ENCODE measurements at places on chromosomes 5 and 9.
A peak's percentile ranks its signal among the peaks of the same experiment; 100 is the strongest.

- DNase-seq, result no peak
These were observed 18.8 kb upstream of the HSD17B3 start for GRCh38 chr9:96320749-96321280.

DNA sequence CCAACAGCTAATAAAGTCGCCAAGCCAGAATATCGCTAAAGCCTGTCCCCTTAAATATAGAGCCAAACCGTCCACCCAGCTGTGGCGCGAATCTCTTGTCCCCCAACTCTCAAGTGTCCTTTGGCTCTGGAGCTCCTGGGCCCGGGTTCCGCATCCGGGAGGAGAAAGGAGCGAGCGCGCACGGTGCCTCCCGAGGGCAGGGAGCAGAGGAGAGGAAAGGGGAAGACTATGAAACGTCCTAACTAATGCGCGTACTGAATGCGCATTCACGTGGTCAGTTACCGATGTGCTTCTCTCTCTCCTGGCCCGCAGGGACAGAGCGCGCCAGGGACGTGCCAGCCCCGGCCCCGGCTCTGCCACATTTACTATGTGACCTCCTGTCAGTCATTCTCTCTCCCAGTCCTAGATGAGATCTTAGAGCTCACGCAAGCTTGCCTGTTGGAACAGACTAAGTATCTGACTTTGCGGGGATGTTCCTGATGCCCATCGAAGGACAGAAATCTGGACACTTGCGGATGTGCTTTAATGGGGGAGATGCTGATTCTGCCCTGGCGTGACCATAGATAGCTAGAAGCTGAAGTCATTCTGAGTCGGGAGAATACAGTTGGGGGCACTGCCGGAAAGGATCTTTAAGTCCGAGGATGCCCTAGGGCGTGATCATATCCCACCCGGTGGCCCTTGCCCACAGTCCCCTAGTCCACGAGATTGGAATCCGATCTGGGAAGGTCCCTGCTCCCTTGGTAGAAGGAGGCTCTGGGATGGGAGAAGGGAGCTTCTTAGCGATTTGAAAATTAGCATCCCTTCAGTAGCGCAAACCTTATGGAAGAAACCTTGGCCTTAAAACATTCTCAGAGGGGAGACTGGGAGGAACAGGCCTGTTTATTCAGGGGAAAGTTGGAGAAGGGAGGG, 5.7 kb upstream of the EBF1 start:
- DNase-seq, result no peak

DNA sequence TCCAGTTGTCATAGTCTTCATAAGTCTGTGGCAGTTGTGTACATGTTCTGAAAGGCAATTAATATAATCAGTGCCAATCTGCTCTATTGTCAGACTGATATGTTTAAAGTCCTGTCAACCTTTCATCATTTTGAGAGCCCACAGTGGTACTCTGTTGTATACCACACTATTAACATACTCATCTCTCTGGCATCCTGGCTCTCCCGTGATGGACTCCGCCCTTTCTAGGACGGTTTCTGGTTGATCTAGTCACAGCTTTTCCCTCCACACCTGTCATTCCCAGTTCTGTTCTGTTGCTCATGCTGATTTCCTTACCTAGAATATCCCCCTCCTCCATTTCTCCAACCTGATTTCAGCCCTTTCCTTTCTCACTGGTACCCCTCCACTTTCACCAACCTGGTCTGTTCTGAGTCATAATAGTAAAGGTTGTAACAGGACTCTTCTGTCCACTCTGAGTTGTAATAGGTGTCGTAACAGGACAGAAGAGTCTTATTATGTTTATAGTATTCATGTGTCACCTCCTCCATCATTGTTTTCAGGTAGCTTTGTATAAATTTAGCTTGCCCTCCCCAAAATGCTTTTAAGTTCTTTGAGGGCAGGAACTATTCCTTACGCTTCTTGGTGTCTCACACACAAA, 4.1 kb downstream of the PTCD2 start:
- no peak for DNase-seq

DNA sequence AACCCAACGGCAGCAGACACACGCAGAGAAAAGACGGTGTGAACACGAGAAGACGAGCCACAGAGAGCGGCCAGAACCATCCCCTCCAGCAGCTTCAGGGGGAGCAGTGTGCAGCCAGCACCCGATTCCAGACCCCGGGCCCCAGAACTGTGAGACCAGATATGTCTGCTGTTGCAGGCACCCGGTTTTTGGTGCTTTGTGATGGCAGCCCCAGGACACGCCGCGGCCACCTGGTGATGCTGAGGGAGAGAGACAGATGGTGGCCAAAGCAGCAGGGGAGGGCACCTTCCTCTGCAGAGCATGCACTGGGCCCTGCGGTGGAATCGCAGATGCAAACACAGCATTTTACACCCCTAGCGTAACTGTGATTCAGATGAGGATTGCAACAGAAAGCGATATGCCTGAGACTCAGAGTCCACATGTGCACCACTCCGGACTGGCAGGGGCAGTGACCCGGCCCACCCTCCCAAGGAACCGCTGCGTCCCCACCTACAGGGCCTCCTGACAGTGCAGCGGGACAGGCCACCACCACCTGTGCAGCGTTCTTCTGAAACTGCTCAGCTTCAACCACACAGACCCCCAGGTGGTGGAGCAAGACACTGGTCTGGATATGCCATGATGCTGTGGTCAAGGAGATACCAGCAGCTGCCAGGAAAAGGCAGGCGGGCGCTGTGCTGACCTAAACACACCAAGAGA, 24.0 kb downstream of the ZDHHC11B start:
- DNase-seq, result no peak

GRCh38 chr9:127349483-127350113, 47.4 kb upstream of the SLC2A8 start:
- no peak for DNase-seq

DNA sequence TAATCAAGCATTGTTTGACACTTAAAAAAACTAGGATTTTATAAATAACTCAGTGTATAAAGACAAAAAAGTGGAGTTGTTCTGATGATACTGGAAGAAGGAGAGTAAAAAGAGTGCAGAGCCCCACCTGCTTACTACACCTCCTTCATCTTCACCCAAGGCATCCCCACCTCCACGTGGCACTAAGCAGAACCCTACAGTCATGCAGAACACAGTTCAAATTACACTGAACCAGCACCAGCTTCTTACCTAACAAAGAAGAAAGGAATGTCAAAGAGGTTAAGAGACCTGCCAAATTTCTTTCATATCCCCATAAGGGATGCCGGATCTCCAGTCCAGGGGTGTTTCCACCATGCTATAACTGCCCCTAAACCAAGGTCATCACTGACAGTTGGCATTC, 55.5 kb downstream of the PDE4D start:
- no peak for DNase-seq

DNA sequence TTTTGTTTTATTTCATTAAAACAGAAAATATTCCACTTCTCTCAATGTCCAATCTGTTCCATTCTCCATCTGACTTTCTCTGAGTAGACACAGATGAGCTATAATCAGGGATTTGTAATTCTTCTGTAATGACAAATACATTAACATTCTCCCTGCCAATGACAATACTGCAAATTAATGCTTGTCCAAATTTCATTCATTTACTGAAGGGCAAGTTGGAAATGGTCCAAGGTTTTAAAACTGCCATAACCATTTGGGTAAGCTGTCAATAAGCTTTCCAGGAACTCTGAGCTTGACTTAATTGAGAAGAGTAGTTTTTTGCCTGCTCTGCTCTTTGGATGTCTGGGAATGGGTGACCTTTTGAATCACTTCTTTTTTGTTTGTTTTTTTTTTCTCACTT, 253.5 kb downstream of the DMRTA1 start:
- DNase-seq, result no peak

DNA sequence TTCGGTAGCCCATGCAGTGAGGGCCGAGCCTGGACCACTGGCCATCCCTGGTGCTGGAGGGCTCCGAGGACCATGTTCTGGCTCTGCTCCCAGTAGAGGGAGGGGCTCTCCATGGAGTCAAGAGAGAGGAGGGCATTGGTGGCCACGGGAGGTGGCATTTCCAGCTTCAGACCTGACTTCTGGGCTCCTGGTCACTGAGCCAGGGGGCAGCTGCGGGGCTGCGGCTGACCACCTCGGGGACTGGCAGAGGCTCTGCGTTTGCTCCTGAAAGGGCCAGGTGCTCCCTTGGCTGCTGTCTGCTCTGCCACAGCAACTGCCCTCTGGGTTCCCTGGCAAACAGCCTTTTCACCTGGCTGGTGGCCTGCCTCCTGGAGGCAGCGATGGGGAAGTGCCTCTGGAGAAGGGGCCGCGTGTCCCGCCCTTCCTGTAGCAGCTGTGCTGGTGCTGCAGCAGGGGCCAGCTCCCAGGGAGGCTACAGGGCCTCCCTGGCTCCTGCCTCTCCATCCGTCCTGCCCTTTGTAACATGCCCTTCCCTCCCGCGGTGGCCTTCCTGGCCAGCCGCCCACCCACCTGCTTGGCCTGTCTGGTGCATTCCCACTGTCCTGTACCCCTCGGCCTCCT, 144.6 kb downstream of the CACNA1B start:
- peak; percentile 23 for DNase-seq

DNA sequence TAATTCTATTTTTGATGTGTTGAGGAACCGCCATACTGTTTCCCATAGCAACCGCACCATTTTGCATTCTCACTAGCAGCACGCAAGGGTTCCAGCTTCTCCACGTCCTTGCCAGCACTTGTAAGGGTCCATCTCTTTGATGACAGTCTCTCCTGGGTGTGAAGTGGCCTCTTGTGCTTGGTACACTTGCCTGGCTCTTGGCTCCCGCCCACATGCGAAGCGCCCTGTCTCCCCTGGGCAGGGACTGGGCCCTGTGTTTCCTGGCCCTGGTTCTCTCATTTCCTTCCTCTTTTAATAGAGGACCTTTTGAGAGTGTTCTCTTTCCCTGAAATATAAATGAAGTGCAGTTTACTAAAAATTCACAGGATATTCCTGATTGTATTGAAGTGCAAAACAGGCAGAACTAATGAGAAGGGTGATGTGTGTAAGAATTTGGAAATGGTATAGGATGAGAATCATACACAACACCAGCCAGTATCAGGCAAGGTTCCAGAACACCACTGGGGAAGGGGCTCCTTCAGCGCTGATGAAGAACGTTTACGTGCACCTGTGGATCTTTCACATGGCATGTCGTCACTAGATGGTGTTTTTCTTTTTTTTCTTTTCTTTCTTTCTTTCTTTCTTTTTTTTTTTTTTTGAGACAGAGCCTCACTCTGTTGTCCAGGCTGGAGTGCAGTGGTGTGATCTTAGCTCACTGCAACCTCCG, 73.0 kb downstream of the EHMT1 start:
- DNase-seq, result no peak

- no peak for DNase-seq
These were observed 142.7 kb downstream of the ANXA1 start for GRCh38 chr9:73294336-73294735.

GRCh38 chr9:96875461-96876142, 21.3 kb upstream of the ZNF782 start:
- DNase-seq, result peak; percentile 59

DNA sequence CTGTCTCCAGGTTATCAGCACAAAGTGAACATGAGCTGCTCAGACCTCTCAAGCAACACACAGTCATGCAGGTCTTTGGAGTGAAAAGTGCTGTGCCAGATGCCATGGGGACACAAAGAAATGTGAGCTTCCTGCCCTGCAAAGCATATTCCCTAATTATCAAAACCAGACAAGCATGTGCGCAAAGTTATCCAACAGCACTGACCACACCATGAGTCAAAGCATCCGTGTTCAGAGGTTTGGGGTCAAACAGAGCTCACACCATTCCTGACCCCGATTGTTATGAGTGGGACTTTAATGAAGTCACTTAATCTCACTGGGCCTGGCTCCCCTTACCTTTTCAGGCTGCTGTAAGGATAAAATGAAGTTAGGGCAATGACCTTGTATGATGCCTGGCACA, 138.5 kb downstream of the SLIT3 start:
- no peak for DNase-seq

GRCh38 chr5:123134653-123135181, 45.7 kb downstream of the PRDM6 start:
- no peak for DNase-seq

DNA sequence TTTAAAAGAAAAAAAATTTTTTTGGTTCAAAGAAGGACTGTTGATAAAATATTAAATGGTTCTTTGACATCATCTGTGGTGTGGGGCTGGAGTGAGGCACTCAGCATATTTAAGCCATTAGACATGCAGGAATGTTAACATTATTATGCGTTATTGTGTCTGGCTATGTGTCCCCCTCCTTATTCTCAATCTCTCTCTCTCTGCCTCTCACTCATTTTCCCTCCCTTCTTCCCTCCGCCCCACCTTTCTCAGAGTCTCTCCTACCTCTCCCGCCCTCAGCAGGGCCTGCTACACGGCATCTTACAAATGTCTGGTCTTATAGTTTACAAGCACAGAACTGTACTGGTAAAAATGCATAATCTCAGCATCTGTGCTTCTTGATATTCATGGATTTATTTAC, 287.8 kb upstream of the TMEM161B start:
- DNase-seq, result no peak

DNA sequence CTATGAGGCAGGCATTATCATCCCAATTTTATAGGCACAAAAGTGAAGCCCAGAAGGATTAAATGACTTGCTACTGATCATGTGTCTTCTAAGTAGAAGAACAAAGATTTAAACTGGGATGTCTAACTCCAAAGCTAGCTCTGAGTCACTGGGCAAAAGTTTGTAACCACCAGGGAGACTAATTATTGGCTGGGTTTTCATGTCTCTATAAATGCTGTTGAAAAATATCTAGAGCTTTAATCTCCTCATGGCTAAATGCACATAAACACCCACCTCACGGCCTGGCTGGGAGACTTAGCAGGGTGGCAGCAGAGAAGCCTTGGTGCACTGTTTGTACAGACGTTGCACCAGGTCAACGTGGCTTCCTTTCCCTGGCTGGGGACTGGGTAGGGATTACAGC, 144.6 kb downstream of the MELK start:
- no peak for DNase-seq

- no peak for DNase-seq
These were observed 23.1 kb downstream of the BASP1 start for GRCh38 chr5:17240487-17240886.

DNA sequence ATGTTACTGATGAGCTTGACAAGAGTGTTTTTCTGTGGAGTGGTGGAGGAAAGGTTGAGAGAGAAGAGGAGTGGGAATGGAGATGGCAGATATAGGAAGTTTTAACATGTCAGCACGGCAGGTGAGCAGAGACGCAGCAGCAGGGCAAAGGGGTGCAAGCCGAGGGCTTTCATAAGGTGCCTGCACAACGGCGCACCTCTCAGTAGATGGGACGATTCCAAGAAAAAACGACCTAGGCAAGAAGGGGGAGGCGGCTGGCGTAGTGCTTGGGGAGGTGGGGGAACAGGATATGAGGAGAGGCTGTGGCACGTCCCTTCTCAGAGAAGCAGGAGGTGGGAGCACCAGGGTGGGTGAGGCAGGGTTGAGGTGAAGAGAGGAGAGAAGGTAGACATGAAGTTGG, 24.5 kb downstream of the ARPC5L start:
- no peak for DNase-seq

- DNase-seq, result no peak
These were observed 103.4 kb downstream of the LRRC70 start for GRCh38 chr5:62682059-62682458.

GRCh38 chr5:1386274-1386717, 41.4 kb upstream of the CLPTM1L start:
- DNase-seq, result peak; percentile 54

DNA sequence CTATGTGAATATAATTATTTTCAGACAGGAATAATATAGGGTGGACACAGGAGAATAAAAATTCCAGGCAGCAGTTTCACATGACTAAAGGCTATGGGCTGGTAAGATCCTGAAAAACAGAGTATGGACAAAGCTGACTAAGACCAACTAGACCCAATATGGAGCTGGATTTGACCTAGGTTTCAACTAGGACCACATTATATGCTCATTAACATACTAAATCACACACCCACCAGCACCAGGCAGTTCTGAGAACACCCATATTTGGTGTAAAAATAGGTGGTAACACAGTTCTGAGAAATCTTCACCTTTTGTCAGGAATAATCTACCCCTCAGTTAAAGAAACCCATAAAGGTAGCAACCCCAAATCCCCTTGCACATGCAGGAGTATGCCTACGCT, 64.7 kb downstream of the MAPKAP1 start:
- no peak for DNase-seq
